ENCODE measurements at places on chromosomes 5 and 9. TPM values are rescaled to one million over a fixed set of nuclear protein-coding genes. Genes with fewer than 3 reads are reported as not detected.

DNA sequence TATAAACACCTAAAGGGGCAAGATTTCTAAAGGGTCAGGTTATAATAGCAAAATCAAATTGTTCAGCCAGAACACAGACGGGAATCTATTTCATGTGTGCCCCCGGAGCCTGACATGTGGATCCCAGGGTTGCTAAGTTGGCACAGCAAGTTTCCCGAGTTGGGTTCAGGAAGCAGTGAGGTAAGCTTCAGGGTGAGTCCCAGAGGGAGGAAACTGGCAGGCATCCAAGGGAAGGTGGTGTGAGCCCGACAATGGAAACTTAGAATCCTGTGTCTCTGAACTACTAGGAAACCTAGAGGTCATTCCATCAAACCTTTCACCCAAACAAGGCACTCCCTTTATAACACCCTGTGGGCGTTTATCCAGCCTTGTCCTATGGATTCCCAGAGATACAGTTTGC lies 98.4 kb downstream of the ADRB2 start:
- no peak overlapping the region for H3K27ac ChIP-seq
- H3K4me1 ChIP-seq = no peaks in the 10 kb centered on the region
- DNase-seq = no peak
- no peak overlapping the region for H3K4me3 ChIP-seq
- no peaks in the 10 kb centered on the region for H3K36me3 ChIP-seq
- H3K27me3 ChIP-seq = no peaks in the 10 kb centered on the region

GRCh38 chr5:60510049-60510448 lies 189.9 kb downstream of the DEPDC1B start:
- H3K4me3 ChIP-seq = no peak overlapping the region
- DNase-seq = no peak
- no peaks in the 10 kb centered on the region for H3K36me3 ChIP-seq
- H3K27ac ChIP-seq = no peak overlapping the region

Gene LECT2
- total RNA-seq = not detected

Gene ASB6
- total RNA-seq = 22.5 TPM

Gene PCDHGC3
- total RNA-seq = 51.5 TPM

Gene ANKRD18B
- 0.72 TPM for total RNA-seq

Gene G3BP1
- total RNA-seq = 165 TPM

DNA sequence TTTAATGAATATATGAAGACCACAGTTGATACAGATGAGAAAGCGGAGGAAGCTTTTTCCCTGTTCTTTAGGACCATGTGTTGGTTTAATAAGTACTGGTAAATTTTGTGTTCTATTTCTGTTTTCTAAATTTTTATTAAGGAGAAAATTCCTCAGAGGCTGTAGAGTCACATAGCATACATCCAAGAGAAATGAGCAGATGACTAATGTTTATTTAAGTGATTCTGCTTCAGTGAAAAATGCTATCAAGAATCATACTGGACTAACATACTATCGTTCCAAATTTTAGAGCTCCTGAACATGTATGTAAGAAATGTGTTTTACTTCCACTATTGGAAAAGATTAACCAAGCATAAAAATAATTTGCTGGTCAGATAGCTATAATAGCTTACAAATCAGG lies 115.0 kb downstream of the KIAA1958 start:
- H3K4me3 ChIP-seq = no peak overlapping the region
- no peak overlapping the region for H3K27ac ChIP-seq
- H3K36me3 ChIP-seq = no peaks in the 10 kb centered on the region
- DNase-seq = no peak
- H3K4me1 ChIP-seq = peaks cover 2% of the 10 kb centered on the region
- no peaks in the 10 kb centered on the region for H3K27me3 ChIP-seq

GRCh38 chr9:76453785-76454184 lies 5.2 kb upstream of the GCNT1 start:
- DNase-seq = no peak
- no peaks in the 10 kb centered on the region for H3K27me3 ChIP-seq
- no peaks in the 10 kb centered on the region for H3K36me3 ChIP-seq
- no peak overlapping the region for H3K27ac ChIP-seq
